Brain microvascular endothelial cell (primary cell): ENCODE measurements at places on chromosomes 6 and 20.

DNA sequence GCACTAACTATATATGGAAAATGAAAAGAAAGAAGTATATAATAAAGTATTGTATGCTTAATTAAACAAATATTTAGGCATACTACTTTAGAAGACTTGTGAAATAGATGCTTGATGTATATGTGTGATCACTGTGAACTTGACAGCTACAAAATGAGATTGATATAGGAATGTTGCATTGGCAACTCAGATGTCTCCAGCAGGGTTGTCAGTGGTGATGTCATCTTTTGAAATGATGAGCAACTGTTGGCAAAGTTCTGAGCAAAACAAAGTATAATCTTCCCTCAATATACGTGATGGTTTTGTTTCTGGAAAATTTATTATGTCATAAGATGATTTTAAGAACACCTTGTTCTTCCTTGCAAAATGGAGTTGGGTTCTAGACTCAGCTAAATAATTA is 133.8 kb downstream of the ARID1B start:
- DNase-seq, result no peak

- DNase-seq, result no peak
These were observed 103.1 kb upstream of the ESR1 start for GRCh38 chr6:151704383-151704782.

DNA sequence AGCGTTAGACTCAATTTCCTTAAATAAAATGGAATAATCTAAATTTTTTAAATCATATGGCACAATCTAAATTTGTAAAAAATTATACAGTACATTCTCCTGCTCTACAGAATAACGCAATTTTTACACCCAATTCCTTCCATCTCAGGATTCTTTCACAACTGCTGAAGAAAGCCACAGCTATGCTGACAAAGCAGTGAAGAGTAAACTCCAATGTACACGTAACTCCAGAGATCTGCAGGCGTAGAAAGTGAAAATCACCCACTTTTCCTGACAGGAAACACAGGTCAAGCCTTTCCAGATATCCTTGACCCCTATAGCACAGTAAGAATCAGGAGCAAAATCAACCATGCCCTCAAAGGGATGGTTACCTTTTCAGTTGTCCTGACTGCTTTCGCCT is 27.4 kb downstream of the EPHA7 start:
- no peak for DNase-seq

- no peak for DNase-seq
These were observed 170.4 kb upstream of the THEMIS start for GRCh38 chr6:128071212-128071611.
